Non-pigmented ciliary epithelial cell (primary cell): ENCODE measurements at places on chromosomes 3 and 15.

GRCh38 chr3:100230710-100231109 lies 30.1 kb upstream of the TBC1D23 start:
- no peak for DNase-seq

GRCh38 chr3:38264353-38264771 lies 1.2 kb upstream of the SLC22A13 start:
- DNase-seq: no peak

DNA sequence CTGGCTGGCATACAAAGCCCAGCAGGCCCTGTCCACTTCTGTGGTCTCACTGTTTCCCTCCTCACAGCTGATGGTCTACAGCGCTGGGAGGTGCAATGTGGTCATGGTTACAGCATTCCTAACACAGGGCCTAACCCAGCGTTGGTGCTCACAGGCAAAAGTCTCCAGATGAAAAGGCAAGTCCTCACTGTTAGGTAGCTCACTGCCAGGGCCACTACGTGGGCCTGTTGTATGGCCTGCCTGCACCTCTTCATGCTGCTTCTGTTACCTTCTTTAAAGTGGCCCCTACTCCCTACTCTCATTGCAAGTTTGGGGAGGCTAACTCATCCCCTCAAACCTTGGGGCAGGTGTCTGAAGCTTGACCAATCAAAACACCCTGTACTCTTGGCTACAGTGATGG lies 31.3 kb downstream of the CCDC13 start:
- DNase-seq: no peak

DNA sequence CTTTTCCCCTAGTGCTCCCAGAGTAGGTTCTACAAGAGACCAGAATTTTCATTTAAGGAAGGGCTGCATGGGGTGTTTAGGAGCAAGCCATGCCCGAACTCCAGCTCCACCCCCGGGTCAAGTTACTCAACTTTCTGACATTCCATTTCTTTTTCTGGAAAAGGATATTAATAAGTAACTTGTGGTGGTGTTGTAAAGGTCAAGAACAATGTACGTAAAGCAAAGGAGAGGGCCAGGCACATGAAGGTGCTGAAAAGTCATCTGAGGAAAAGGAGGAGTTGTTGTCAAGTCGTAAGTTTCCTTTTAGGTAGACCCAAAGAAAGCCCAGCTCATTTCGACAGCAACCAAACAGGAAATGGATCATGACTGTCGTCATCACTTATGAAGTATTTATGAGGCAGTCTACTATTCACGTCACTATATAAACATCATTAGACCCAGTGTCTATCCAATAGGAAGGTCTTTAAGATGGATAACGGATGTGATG lies 319.6 kb upstream of the IL12A start:
- no peak for DNase-seq

GRCh38 chr3:167167491-167167890 lies 212.6 kb downstream of the ZBBX start:
- no peak for DNase-seq

- no peak for DNase-seq
Measured at GRCh38 chr3:146557745-146558144, 13.3 kb upstream of the PLSCR1 start.

DNA sequence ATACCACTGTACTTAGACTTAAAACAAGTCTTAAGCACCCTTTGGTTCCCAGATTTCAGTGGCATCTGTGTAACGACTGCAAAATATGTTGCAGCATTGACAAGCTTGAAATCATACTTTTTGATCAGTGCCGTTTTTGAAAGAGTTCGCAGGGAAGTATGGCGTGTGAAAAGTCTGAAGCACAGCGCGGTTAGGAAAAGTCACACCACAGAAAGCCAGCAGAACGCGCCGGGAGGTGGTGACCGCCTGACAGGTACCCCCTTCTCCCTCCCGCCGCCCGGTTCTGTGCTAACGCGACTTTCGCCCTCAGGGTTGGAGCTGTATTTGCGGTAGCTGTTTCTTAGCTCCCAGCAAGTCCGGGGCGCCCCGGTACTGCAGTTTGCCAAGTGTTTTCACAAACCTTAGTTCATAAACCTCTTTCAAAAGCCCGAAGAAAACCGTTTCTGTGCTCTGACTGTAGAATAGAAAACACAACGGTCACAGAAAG lies 481 bp upstream of the CRYBG3 start:
- DNase-seq: no peak

- DNase-seq: no peak
Measured at GRCh38 chr15:100131321-100132224, 210.2 kb downstream of the ADAMTS17 start.

DNA sequence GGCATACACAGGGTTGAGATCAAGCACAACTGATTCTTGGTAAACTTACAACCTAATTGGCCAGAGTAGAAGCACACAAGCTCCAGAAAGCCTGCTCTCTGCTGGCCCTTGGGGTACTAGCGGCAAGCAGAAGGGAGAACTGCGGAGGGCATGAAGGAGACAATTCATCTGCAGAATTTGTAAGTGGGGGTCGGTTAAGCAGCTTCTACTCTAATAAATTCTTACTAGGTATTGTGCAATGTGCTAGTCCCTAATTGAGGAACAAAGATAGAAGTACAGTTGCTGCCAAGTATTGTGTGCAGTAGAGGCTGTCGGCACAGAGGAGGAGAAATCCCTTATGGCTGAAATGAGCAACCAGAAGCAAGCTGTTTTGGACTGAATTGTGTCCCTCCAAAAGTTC lies 91.2 kb upstream of the VEPH1 start:
- DNase-seq: no peak

GRCh38 chr15:101348643-101349042 lies 53.6 kb upstream of the SNRPA1 start:
- DNase-seq: no peak

DNA sequence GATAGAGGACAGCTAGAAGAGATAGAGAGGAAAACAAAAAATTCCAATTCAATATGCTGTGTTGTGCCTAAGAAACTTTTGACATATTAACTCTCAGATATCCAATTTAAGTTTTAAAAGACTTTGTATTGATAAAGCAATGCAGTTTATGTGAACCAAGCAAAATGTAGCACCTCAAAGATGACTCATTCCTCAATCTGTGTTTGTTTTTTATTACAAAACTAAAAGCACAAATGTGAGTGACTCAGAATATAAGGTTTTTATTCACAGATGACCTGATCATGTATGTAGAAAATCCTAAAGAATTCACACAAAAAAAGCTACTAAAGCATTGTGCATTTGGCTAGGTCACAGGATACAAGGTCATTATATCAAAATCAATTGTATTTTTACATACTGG lies 11.1 kb downstream of the HCLS1 start:
- DNase-seq: peak; percentile 5

- no peak for DNase-seq
Measured at GRCh38 chr3:21836227-21836626, 85.2 kb upstream of the ZNF385D start.
